ENCODE measurements at places on chromosomes 5 and 9. TPM values are rescaled to one million over a fixed set of nuclear protein-coding genes. Genes with fewer than 3 reads are reported as not detected.
A peak's percentile ranks its signal among the peaks of the same experiment; 100 is the strongest.

- no peaks in the 10 kb centered on the region for H3K27me3 ChIP-seq
- H3K27ac ChIP-seq: peak overlapping the region; percentile 70
- H3K4me1 ChIP-seq: no peaks in the 10 kb centered on the region
- no peak for DNase-seq
- H3K36me3 ChIP-seq: no peaks in the 10 kb centered on the region
- no peak overlapping the region for H3K4me3 ChIP-seq
Observed at GRCh38 chr9:96603305-96604003, 16.2 kb downstream of the CDC14B start.

DNA sequence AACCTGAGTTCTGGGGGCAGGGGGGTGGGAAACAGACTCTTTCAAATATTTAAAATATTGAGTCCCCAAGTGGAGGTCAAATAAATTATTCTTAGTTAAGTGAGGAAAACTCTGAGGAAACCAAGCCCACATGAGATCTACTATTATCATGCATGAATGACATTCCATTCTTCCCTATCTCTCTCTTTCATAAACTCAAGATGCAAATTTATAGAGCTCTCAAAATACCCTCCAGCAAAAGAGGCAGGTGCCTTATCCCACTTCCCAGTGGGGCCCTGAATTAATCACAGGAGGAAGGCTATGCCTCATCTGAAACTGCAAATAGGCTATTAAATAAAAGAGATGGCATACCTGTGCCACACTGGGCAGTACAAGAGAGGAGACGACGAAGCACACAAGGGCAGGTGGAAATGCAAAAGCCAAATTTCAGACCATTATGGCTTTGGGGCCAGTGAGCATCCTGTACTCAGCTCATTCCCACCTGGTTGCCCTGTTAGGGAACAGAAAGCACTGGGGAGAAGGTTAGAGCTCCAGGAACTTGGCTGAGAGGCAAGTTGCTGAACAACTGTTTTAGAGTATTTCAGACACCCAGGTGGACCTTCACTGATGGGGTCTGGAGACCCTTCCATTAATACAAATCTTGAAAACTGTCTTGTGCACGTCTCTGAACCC is 102.2 kb upstream of the EQTN start:
- no peak overlapping the region for H3K27ac ChIP-seq
- no peaks in the 10 kb centered on the region for H3K36me3 ChIP-seq
- peaks cover 16% of the 10 kb centered on the region for H3K4me1 ChIP-seq
- H3K4me3 ChIP-seq: no peak overlapping the region
- no peaks in the 10 kb centered on the region for H3K27me3 ChIP-seq

DNA sequence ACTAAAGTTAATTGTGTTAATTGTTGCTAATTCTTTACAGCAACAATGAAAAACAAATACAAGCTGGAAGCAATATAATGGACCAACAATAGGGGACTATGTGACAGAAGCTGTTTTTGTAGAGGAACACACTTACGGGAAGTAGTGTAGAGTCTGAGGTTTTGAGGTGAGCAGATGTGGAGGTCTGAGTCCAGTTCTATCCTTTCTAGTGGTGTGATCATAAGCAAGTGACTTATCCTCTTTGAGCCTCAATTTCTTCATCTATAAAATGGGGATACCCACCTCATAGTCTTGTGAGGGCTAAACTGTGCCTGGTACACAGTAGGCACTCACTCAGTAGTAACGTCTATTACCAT is 28.3 kb downstream of the ALG2 start:
- no peaks in the 10 kb centered on the region for H3K27me3 ChIP-seq
- H3K27ac ChIP-seq: no peak overlapping the region
- no peaks in the 10 kb centered on the region for H3K36me3 ChIP-seq

DNA sequence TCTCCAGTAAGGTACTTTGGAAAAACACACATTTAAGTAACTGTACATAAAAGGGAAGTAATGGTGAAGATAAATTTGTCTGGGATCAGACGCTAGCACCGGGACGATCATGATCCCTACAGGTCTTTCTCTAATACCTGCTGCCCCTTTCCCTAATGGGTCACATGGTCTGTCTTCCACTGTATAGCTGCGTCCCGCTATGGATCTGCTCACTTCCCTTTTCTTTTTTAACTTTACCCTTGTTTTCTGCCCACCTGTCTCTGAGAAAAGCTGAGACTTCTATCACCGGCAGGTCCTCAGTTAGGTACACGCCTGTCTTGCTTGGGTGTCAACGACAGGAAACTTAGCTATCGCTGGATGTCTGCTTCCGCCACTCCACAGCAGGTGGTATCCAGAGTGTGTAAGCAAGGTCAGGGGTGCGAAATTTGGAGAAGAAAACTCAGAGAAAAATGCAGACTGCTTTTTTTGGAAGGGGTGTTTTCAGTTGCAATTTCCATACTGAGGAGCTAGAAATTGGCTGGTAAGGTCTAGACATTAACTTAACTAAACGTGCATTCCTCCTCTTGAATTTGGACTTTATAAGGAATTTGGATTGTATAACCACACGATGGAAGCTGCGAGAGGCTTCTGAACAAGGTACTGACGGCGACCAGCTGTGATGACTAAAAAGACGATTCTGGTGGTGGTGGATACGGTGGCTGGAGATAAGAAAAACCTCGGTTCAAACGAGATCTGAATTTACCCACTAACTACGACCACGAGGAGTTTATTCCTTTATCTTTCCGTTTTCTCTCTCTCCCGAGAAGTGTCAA is 1.1 kb upstream of the ICE1 start:
- DNase-seq: no peak
- H3K36me3 ChIP-seq: no peaks in the 10 kb centered on the region
- peak overlapping the region; percentile 70 for H3K4me3 ChIP-seq
- H3K27me3 ChIP-seq: no peaks in the 10 kb centered on the region

DNA sequence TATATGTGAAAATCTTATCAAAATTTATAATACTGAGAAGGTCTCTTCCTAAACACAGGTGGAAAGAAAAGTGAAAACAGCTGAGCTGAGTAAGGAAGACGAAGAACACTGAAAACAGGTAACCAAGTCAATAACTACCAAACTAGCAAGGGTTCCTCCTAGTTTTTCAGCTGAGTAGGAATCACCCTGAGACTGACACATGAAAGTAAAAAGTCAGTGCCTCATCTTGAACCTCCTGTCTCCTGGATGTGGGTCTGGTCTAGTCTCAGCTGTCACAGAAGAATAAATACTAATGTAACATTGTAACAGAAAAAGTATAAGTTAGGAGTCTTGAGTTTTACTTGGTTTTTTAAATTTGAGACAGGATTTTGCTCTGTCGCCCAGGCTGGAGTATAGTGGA is 121.0 kb downstream of the MEF2C start:
- no peak for DNase-seq
- H3K36me3 ChIP-seq: peaks cover 7% of the 10 kb centered on the region

GRCh38 chr9:21565155-21565554 is 83.0 kb upstream of the IFNE start:
- H3K4me1 ChIP-seq: no peaks in the 10 kb centered on the region
- no peaks in the 10 kb centered on the region for H3K27me3 ChIP-seq
- H3K36me3 ChIP-seq: no peaks in the 10 kb centered on the region
- DNase-seq: no peak

GRCh38 chr5:175796536-175797499 is 74.6 kb upstream of the CPLX2 start:
- H3K4me1 ChIP-seq: no peaks in the 10 kb centered on the region
- H3K36me3 ChIP-seq: no peaks in the 10 kb centered on the region
- H3K27ac ChIP-seq: no peak overlapping the region
- no peak for DNase-seq

DNA sequence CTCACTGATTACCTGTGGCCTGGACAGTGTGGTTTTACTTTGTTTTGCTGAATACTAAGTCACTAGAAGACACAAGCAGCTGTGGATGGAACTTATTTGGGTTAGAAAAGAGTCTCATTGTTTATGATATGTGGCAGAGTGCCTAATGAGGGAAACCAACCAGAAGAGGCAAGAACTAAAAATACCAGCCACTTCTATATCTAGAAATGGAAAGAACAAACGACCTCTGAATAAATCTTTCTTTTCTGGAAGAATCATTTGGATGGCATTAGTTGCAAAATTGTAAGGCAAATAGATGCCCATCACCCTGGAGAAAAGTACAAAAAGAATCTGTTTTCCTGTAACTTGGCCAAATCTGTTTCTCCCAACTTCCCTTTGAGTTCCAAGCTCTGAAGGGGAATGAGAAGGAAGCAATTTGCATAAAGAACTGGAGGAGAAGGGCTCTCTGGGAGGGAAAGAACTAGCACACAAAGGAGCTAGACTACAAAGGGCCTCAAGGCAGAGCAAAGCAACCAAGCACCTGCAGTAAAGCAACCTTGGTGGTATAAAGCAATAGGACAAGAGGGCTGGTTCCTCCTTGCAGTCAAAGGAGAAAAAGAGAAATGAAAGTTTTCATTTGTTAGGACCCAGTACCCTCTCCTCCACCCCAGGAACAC is 455.4 kb downstream of the CAAP1 start:
- no peaks in the 10 kb centered on the region for H3K4me1 ChIP-seq
- no peak overlapping the region for H3K27ac ChIP-seq
- H3K27me3 ChIP-seq: no peaks in the 10 kb centered on the region
- no peak for DNase-seq

- H3K27ac ChIP-seq: no peak overlapping the region
- no peaks in the 10 kb centered on the region for H3K4me1 ChIP-seq
- no peak overlapping the region for H3K4me3 ChIP-seq
- H3K27me3 ChIP-seq: no peaks in the 10 kb centered on the region
- no peaks in the 10 kb centered on the region for H3K36me3 ChIP-seq
Observed at GRCh38 chr9:1455766-1456165, 405.6 kb downstream of the DMRT2 start.

DNA sequence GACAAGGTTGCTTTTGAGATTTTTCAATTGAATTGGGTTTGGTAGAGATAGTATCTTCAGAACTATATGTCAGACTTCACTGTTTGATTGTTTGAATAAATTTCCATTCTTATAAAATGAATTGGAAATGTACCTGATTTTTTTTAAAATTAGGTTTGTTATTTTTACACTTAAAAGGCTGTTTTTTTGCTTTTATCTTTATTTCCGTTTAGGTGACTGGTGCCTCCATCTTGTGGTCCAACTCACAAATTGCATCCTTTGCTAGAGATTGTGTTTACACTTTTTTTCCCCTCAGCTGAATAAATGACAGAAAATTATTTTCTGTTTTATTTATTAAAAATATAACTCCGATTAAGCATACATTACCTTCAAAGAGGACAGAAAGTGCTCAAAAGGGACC is 15.6 kb downstream of the NDUFAF2 start:
- DNase-seq: no peak
- H3K27me3 ChIP-seq: no peaks in the 10 kb centered on the region
- no peaks in the 10 kb centered on the region for H3K36me3 ChIP-seq
- H3K4me1 ChIP-seq: no peaks in the 10 kb centered on the region
- H3K27ac ChIP-seq: no peak overlapping the region

PFN3 gene
- not detected for total RNA-seq

- no peak overlapping the region for H3K4me3 ChIP-seq
- no peaks in the 10 kb centered on the region for H3K36me3 ChIP-seq
- DNase-seq: peak; percentile 91
- H3K4me1 ChIP-seq: peaks cover 31% of the 10 kb centered on the region
- no peaks in the 10 kb centered on the region for H3K27me3 ChIP-seq
- peak overlapping the region; percentile 37 for H3K27ac ChIP-seq
Observed at GRCh38 chr9:113620377-113621161, 157.0 kb downstream of the RGS3 start.

DNA sequence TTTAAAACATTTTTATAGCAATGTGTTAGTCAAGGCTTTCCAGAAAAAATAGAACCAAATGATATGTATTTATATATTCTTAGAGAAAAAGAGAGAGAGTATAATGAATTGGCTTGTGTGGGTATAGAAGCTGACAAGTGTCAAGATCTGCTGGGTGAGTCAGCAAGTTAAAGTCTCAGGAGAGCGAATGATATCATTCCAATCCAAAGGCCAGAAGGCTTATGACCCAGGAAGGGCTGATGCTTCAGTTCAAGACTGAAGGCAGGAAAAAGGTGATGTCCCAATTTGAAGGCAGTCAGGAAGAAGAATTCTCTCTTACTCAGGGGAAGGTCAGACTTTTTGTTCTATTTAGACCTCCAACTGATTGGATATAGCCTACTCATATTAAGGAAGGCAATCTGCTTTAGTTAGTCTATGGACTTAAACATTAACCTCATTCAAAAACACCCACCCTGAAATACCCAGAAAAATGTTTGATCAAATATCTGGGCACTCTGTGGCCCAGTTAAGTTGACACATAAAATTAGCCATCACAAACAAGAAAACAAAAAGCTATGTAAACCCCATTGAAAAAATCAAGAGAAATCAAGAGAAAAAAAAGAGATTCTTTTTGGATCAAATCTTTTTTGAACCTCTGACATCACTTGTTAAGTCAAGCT is 189.6 kb downstream of the PIK3R1 start:
- no peaks in the 10 kb centered on the region for H3K36me3 ChIP-seq
- no peaks in the 10 kb centered on the region for H3K4me1 ChIP-seq
- H3K4me3 ChIP-seq: no peak overlapping the region

CTSL gene
- 135 TPM for total RNA-seq

DNA sequence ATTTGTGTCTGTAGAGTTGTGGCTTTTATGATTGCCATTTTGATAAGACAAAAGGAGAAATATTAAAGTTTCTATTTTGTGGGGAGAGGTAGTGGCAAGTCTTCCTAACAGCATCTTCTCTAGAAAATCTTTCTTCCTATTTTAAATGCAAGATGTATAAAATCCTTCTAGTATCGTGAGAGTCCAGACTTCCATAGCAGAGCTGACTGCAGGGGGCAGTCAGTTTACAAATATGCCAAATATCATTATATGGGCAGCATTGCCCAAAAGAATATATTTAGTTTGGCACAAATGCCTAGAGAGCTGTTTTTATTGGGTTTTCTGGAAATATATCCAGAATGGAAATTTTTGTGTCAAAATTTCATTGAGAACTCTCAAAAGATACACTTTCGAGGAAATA is 82.1 kb upstream of the ALDH1A1 start:
- H3K4me1 ChIP-seq: peaks cover 41% of the 10 kb centered on the region
- H3K27me3 ChIP-seq: no peaks in the 10 kb centered on the region
- H3K36me3 ChIP-seq: no peaks in the 10 kb centered on the region
- no peak for DNase-seq
- no peak overlapping the region for H3K4me3 ChIP-seq

Data from sigmoid colon (tissue), 7 donors.